GM03348 (cell line): ENCODE measurements at places on chromosomes 5 and 9.

DNA sequence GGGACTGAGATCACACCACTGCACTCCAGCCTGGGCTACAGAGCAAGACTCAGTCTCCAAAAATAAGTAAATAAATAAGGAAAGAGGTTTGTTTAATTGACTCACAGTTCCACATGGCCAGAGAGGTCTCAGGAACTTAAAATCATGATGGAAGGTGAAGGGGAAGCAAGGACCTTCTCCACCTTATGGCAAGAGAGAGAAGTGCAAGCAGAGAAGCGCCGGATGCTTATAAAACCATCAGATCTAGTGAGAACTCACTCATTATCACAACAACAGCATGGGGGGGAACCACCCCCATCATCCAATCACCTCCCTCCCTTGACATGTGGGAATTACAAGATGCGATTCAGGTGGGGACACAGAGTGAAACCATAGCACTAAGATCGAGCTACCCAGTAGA, 22.8 kb upstream of the RGMB start:
- no peak for DNase-seq

DNA sequence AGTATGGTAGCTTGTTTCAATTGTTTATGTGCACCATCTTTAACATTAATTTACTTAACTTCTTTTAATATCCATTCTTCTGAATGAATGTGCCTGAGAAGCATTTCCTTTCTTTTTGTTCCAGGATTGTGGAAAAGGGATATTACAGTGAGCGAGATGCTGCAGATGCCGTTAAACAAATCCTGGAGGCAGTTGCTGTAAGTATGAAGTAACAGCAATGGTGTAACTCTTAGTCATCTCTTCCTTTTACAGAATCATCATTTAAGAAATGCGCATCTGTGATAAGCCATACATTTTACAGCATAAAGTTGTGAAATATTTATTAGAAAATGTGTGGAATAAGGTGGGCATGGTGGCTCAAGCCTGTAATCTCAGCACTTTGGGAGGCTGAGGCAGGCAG, 117.7 kb downstream of the STARD4 start:
- DNase-seq = peak; percentile 71

DNA sequence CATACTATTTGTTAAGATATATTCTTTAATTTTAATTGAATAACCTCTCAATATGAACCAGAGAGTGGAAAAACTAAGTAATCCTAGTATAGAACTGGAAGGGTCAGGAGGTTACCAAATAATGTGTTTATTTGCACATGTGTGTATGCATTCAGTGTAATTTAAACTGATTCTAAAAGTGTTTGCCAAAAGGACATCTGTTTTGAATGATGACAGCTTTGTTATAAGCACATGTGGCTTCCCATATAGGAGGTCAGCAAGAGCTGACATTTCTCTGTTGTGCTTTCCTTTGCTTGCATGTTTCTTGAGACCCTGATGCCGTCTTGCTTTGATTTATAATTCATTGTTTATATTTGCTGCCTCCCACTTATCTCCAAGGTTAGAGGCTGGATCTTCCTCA, 383.4 kb downstream of the BRINP1 start:
- DNase-seq = no peak

- DNase-seq = no peak
Observed at GRCh38 chr5:9125852-9126251, 420.0 kb downstream of the SEMA5A start.

DNA sequence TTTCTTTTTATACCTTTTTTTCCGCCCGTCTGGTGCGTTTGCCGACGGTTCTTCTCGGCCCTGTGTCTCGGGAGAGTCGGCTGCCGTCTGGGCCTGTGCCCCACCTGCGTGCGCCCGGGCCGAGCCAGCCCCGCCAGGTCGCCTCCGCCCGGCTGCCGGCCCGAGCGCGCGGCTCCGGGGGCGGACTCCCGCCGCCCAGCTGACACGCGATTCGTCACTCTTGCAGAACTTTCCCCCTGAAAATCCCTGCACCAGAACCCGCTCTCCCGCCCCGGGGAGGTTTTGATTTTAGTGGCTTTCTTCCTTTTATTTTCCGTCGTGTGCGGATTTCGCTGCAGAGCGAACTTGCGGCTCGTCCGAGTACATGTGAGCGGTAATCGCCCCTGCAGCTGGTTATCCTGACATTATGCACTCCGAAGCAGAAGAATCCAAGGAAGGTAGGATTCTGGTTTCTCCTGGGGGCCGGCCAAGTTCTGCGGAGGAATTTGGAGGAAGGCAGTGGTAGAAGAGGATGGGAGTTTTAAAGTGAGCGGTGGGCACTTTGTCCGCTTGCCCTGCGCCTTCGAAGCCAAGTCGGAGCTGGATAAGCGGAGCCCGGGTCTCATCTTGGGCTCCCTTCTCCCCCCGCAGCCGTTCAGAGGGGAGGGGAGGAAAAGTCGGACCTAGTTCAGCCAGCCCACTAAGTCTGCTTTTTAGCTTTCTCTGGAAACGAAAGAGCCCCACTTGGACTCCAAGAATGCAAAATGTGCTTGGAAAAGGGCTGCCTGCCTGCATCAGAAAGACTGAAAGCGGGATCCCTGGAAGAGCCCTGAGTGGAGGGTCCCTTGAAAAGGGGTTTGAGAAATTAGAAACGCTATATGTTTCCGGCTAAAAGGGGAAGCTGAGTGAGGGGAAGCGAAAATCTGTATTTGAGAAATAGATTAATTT, at the start of gene TNFAIP8:
TNFAIP8 (plus strand) TSS at position 335 of the 927 bp plus-strand sequence; CDS start at position 407, 72 bp downstream.
- peak; percentile 87 for DNase-seq
